Colonic mucosa (tissue), 4 donors: ENCODE measurements at places on chromosomes 3 and 15.
A peak's percentile ranks its signal among the peaks of the same experiment; 100 is the strongest.

- no peak for DNase-seq
Observed at GRCh38 chr15:97504031-97504792, 456.3 kb upstream of the ARRDC4 start.

DNA sequence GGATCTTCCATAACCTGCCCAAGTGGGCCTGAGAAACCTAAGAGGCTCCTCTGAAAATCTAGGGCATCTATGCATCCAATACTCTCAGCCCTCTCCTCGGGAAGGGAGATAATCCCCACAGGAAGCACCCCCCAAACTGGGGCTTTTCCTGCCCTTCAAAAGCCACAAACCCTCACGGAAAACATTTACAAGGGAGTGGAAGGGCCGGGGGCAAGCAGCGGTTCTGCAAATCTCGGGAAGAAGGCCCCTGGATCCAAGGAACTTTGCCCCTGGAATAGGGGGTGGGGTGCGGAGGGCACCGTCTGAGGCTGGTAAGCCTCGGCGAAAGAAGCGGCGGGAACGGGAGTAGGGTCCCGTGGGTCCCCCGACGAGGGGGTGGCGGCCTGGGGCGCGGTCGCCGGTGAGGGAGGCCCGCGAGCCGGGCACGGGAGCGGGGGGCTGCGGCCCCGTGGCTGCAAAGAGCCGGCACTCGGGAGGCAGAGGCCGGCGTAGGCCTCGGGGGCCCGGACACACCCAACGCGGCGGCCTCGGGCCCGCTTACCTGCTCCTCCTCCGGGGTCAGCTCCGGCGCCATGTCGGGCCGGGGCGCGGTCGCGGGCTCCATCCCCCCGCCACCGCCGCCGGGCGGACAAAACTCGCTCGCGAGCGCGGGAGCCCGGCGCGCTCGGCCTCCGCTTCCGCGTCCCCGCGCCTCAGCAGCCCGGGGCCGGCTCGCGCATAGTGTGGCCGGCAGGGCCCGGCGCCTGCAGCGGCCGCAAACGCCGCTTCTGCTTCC is 755 bp downstream of the PTPN9 start:
- peak; percentile 50 for DNase-seq

DNA sequence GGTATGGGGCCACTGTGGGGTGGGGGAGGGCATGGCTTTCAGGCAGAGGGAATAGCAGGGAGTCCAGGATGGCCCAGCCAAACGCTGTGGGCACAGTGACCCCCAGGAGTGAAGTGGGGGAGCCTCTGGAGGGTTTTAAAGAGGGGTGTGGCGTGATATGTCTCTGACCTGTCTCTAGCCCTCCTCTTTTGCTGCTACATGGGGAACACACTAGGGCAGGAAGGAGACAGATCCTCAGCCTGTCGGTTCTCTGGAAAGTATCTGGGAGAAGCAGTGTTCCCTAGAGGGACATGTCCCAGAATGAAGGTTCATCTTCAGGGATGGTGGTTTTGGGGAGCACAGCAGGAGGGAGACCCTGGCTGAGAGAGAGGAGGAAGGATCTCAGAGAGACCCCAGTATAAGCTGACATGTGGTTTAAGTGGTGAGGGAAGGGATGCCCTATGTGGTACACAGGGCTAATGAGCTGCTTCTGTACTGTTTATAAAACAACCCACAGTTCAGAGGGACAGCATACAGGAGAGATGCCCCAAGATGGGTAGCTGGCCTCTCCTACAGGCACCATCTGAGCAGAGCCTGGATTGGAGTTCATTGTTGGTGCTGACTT is 37.7 kb downstream of the TRIM71 start:
- DNase-seq = no peak

GRCh38 chr3:43998370-43998835 is 243.3 kb upstream of the TOPAZ1 start:
- DNase-seq = no peak

GRCh38 chr15:67064607-67065530 is 533 bp upstream of the SMAD3 start:
- peak; percentile 70 for DNase-seq

GRCh38 chr3:111428301-111428700 is 113.7 kb upstream of the CD96 start:
- DNase-seq = no peak

- no peak for DNase-seq
Observed at GRCh38 chr15:101065570-101066221, 146.5 kb downstream of the LRRK1 start.

GRCh38 chr3:158743664-158744566 is 11.7 kb upstream of the RARRES1 start:
- DNase-seq = peak; percentile 52

GRCh38 chr15:92846741-92847140 is 53.4 kb upstream of the CHD2 start:
- DNase-seq = no peak

DNA sequence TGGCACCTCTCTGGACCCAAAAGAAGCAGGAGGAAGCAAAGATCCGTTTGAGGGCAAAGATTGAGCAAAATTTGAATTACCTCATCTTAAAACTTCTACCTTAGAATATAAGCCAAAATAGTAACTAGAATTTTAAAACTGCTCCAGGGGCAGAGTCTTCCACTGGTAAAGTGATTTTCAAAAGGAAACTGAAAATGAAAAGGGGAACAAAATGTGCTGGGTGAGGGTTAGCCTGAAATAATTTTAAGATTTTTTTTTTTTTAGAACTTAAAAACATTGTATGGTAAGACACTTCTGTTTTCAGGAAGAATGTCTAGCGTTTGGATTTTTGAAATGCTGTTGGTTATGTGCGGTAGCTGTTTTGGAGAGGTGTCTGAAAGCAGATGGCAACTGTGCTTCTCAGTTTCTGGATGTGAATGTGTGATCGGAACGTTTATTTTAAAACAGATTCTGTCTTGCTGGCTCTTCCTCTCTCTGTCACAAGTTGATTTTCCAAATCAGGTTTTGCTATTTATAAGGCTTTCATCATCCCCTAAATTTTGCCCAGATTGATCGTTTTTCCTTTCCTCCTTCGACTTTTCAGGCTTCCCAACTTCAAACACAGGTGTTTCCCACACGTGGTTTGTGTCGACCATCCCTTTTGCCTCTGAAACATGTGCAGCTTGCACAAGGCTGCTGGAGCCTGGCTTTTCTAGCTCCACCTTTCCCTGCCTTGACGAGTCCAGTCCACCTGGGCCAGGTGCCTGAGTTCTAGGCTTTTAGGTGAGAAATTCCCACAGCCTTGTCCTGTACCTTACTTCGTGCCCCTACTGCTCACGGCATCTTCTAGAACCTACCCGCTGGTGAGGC is 3.3 kb downstream of the LRRK1 start:
- no peak for DNase-seq

GRCh38 chr15:52481915-52482314 is 46.8 kb downstream of the MYO5A start:
- DNase-seq = no peak

DNA sequence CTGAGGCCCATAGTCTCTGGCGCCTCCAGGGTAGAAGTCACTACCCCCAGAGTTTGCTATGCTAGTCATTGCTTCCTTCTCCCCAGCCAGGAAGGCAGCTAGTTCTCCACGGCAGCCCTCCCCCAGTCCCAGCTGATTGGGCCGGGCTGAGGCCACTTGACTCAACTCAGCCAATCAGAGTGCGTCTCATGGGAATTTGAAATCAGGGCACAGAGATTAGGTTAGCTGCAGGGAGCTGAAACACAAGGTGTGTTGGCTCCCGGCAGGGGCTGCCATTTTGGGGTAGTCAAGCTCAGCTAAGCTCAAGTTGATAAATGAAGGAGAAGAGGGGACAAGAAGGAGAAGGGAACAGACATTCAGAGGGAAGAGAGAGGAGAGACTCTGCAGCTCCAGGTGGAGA is 32.8 kb downstream of the LINGO1 start:
- peak; percentile 61 for DNase-seq
